Neural progenitor cell (in vitro differentiated cells): ENCODE measurements at places on chromosomes 7 and 10. TPM values are rescaled to one million over a fixed set of nuclear protein-coding genes. Genes with fewer than 3 reads are reported as not detected.

The HYAL4 gene
- total RNA-seq: not detected in 2 replicates

GRCh38 chr10:57884965-57885617 is 382.6 kb downstream of the IPMK start:
- H3K36me3 ChIP-seq: no peaks in the 10 kb centered on the region
- no peaks in the 10 kb centered on the region for H3K4me1 ChIP-seq
- no peak overlapping the region for H3K4me3 ChIP-seq
- DNase-seq: no peak
- no peak overlapping the region for H3K27ac ChIP-seq
- no peaks in the 10 kb centered on the region for H3K27me3 ChIP-seq

DNA sequence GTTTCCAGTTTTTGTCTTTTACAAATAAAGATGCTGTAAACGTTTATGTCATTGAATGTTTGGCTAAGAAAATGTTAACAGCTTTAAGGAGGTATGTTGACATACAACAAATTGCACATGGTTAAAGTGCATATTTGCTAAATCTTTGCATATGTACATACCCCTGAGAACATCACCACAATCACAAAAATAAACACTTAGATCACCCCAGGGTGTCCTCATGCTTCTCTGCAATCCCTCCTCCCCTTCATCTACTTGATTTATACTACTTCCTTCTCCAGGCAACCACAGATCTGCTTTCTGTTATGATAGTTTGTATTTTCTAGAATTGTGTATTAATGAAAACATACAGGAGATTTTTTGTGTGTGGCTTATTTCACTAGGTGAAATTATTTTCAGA is 209.5 kb downstream of the GLRX3 start:
- H3K27ac ChIP-seq: no peak overlapping the region
- no peaks in the 10 kb centered on the region for H3K36me3 ChIP-seq
- no peak overlapping the region for H3K4me3 ChIP-seq
- no peak for DNase-seq
- H3K27me3 ChIP-seq: no peaks in the 10 kb centered on the region
- H3K4me1 ChIP-seq: no peaks in the 10 kb centered on the region

GRCh38 chr10:27388761-27389399 is 115.2 kb upstream of the RAB18 start:
- no peak overlapping the region for H3K27ac ChIP-seq
- H3K4me3 ChIP-seq: no peak overlapping the region
- DNase-seq: no peak
- H3K36me3 ChIP-seq: no peaks in the 10 kb centered on the region
- no peaks in the 10 kb centered on the region for H3K27me3 ChIP-seq

GRCh38 chr7:158527038-158527437 is 60.6 kb downstream of the PTPRN2 start:
- no peaks in the 10 kb centered on the region for H3K36me3 ChIP-seq
- DNase-seq: no peak
- no peak overlapping the region for H3K4me3 ChIP-seq
- H3K4me1 ChIP-seq: no peaks in the 10 kb centered on the region

- no peaks in the 10 kb centered on the region for H3K36me3 ChIP-seq
- no peak for DNase-seq
- H3K4me3 ChIP-seq: no peak overlapping the region
- H3K27me3 ChIP-seq: no peaks in the 10 kb centered on the region
- H3K27ac ChIP-seq: no peak overlapping the region
- H3K4me1 ChIP-seq: no peaks in the 10 kb centered on the region
Observed at GRCh38 chr7:79604841-79605240, 151.4 kb upstream of the MAGI2 start.

The ZNF239 gene
- 7.1 and 16.9 TPM in 2 replicates for total RNA-seq

DNA sequence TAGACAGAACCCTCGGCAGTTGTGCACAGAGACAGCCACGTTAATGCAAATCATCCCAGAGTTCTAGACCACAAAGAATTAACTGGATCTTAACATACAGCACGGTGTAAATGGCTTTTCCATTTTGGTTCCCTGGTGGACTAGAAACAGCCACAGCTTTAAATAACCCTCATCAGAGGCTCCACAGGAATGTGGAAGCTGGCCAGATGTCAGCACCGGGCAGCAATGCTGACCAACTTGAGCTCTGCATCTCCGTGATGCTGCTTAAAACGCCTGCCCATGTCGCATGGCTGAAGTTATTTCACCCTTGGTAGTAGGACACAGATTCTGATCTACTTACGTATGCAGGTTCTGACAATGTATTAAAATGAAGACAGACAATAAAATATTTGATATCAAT is 24.5 kb downstream of the RSU1 start:
- no peak overlapping the region for H3K27ac ChIP-seq
- H3K4me1 ChIP-seq: peaks cover 11% of the 10 kb centered on the region
- no peak overlapping the region for H3K4me3 ChIP-seq
- no peaks in the 10 kb centered on the region for H3K36me3 ChIP-seq
- DNase-seq: no peak

The TMEM213 gene
- not detected in 2 replicates for total RNA-seq

- H3K36me3 ChIP-seq: no peaks in the 10 kb centered on the region
- no peaks in the 10 kb centered on the region for H3K27me3 ChIP-seq
- no peak overlapping the region for H3K4me3 ChIP-seq
- no peaks in the 10 kb centered on the region for H3K4me1 ChIP-seq
Observed at GRCh38 chr7:12907774-12908173, 220.3 kb downstream of the ARL4A start.

- peaks cover 10% of the 10 kb centered on the region for H3K4me1 ChIP-seq
- DNase-seq: no peak
- no peak overlapping the region for H3K27ac ChIP-seq
- no peaks in the 10 kb centered on the region for H3K27me3 ChIP-seq
Observed at GRCh38 chr7:140479739-140480084, 407 bp upstream of the MKRN1 start.

- H3K27ac ChIP-seq: no peak overlapping the region
- H3K4me3 ChIP-seq: no peak overlapping the region
- no peaks in the 10 kb centered on the region for H3K36me3 ChIP-seq
- no peaks in the 10 kb centered on the region for H3K27me3 ChIP-seq
- H3K4me1 ChIP-seq: peaks cover 11% of the 10 kb centered on the region
Observed at GRCh38 chr7:46357290-46357689, 436.2 kb upstream of the IGFBP3 start.

DNA sequence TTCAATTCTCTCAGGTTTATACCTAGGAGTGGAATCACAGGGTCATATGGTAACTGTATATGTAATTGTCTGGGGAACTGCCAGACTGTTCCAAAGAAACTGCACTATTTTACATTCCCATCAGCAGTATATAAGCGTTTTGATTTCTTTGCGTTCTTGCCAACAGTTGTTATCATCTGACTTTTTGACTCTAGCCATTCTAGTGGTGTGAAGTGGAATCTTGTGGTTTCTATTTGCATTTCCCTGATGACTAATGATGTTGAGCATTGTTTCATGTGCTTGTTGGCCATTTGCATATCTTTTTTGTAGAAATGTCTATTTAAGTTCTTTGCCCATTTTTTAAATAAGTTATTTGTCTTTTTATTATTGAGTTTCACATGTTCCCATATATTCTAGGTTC is 44.3 kb upstream of the ZC3HAV1 start:
- H3K4me3 ChIP-seq: no peak overlapping the region
- no peaks in the 10 kb centered on the region for H3K36me3 ChIP-seq
- no peaks in the 10 kb centered on the region for H3K4me1 ChIP-seq
- no peaks in the 10 kb centered on the region for H3K27me3 ChIP-seq
- no peak overlapping the region for H3K27ac ChIP-seq

GRCh38 chr10:13340626-13341376 is 7.3 kb downstream of the SEPHS1 start:
- H3K27me3 ChIP-seq: no peaks in the 10 kb centered on the region
- DNase-seq: no peak
- H3K36me3 ChIP-seq: no peaks in the 10 kb centered on the region

The TYW1B gene
- total RNA-seq: 3.6 and 4.4 TPM in 2 replicates

The C10orf53 gene
- total RNA-seq: not detected in 2 replicates
